ENCODE measurements at places on chromosomes 4 and X. TPM values are rescaled to one million over a fixed set of nuclear protein-coding genes. Genes with fewer than 3 reads are reported as not detected.

- peak; percentile 47 for DNase-seq
Observed at GRCh38 chrX:56783450-56783831, 54.4 kb downstream of the NBDY start.

GRCh38 chrX:147226801-147227200 is 412.3 kb upstream of the CXorf51A start:
- DNase-seq = no peak

DRD5 gene
- not detected for total RNA-seq

FRAS1 gene
- 18.0 TPM for total RNA-seq

PAGE2 gene
- total RNA-seq = not detected
